ENCODE measurements at places on chromosomes 16 and 17. TPM values are rescaled to one million over a fixed set of nuclear protein-coding genes. Genes with fewer than 3 reads are reported as not detected.

GRCh38 chr16:72142476-72142875 lies 29.5 kb downstream of the PMFBP1 start:
- no peaks in the 10 kb centered on the region for H3K27me3 ChIP-seq
- no peaks in the 10 kb centered on the region for H3K4me1 ChIP-seq
- DNase-seq, result no peak
- H3K27ac ChIP-seq, result no peak overlapping the region

GRCh38 chr17:40622509-40622928 lies 25.1 kb downstream of the SMARCE1 start:
- H3K4me3 ChIP-seq, result no peak overlapping the region
- H3K27ac ChIP-seq, result no peak overlapping the region
- peaks cover 9% of the 10 kb centered on the region for H3K27me3 ChIP-seq
- no peak for DNase-seq
- H3K4me1 ChIP-seq, result peaks cover 2% of the 10 kb centered on the region
- no peaks in the 10 kb centered on the region for H3K36me3 ChIP-seq

Gene C1QL1
- total RNA-seq, result 0.28 TPM

Gene SSTR5
- not detected for total RNA-seq

Measured in IMR-90 (cell line).